ENCODE measurements at places on chromosomes 16 and 17. TPM values are rescaled to one million over a fixed set of nuclear protein-coding genes. Genes with fewer than 3 reads are reported as not detected.

DNA sequence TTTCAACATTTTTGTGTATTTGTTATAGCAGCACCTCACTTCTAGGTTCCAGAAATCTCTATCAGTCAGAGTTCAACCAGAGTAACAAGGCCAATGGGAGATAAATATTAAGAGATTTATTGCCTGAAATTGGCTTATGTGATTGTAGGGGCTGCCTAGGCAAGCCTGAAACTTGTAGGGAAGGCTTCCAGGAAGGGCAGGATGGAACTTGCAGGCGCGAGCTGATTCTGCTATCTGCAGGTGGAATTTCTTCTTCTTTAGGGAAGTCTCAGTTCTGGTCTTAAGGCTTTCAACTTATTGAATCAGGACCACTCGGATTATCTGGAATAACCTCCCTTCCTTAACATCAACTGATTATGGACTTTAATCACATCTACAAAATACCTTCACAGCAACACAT is 199.5 kb upstream of the NLRP1 start:
- DNase-seq: no peak

- peak; percentile 51 for DNase-seq
These were observed 12.0 kb downstream of the EEF2K start for GRCh38 chr16:22217890-22218730.

GRCh38 chr16:48081656-48082055 is 74.1 kb downstream of the ABCC12 start:
- no peak for DNase-seq

DNA sequence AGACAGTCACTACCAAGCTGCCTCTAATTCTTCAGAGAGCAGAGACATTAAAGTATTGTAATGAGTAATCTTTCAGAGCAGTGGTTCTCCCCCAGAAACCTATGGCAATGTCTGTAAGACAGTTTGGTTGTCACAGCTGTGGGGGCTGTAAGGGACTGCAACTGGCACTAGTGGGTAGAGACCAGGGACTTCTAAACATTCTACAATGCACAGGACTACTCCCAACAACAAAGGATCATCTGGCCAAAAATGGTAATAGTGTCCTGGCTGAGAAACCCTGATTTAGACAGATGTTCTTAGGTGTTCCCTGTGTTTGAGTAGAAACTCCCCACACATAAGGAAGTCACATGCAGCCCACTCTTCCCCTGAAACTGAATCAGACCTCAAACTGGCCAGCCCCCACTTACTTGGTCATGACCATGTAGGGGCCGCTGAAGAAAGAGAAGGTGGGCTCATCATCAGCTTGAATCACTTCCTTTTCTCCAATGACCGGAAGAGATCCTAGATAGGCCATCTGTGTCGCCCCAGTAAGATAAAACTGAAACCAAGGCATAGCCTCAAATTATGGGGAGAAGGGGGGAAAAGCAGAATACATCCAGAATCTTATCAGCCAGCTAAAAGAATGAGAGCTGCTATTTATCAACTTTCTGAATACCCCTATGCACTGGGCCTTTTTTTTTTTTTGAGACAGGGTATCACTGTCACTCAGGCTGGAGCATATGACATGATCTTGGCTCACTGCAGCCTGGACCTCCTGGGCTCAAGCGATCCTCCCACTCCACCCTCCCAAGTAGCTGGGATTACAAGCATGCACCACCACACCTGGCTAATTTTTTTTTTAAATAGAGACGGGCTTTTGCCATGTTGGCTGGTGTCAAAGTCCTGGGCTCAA is 75.8 kb downstream of the TEX14 start:
- no peak for DNase-seq

- DNase-seq: peak; percentile 34
These were observed 4.3 kb downstream of the TMC6 start for GRCh38 chr17:78124081-78124835.

GRCh38 chr17:76351526-76352071 is 2.1 kb downstream of the PRPSAP1 start:
- no peak for DNase-seq

DNA sequence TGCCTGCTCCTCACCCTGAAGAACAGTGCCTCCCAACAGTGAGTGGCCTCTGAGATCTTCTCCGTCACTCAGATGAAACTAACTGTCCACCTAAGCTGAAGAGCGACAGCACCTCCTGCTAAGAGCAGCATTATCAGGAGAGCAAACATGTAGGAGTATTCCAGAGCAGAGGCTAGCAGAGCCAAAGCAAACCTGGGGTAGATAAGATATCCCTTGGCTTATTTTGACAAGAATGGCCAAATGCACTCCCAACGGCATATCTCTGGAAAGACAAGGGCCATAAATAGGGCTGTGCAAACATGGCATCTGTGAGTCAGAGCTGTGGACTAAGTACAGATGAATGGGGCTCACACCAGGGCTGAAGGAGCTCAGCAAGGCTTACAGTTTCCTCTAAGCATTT is 96.3 kb downstream of the NDEL1 start:
- DNase-seq: no peak

- no peak for DNase-seq
These were observed 14.9 kb upstream of the NFATC3 start for GRCh38 chr16:68070249-68070730.

- DNase-seq: peak; percentile 35
These were observed 39.8 kb downstream of the ZNF778 start for GRCh38 chr16:89257281-89257731.

- no peak for DNase-seq
These were observed 69.6 kb downstream of the SEC14L1 start for GRCh38 chr17:77210331-77210730.

GRCh38 chr17:67992548-67993152 is 3.6 kb downstream of the C17orf58 start:
- peak; percentile 18 for DNase-seq

GRCh38 chr17:37770631-37771518 is 26.0 kb upstream of the HNF1B start:
- DNase-seq: peak; percentile 72

Gene NCBP3
- 35.9 TPM for total RNA-seq

Gene HOXB8
- total RNA-seq: not detected

Gene DRC3
- total RNA-seq: 0.11 TPM

Gene AANAT
- total RNA-seq: not detected

Gene IGF2BP1
- total RNA-seq: 0.43 TPM

Gene EPX
- total RNA-seq: not detected

Measured in activated CD4-positive, alpha-beta T cell treated with anti-CD3 and anti-CD28 coated beads for 36 hours (primary cell).